ENCODE measurements at places on chromosomes 7 and 10.
A peak's percentile ranks its signal among the peaks of the same experiment; 100 is the strongest.

GRCh38 chr7:80614851-80615271 is 23.6 kb upstream of the CD36 start:
- peak; percentile 58 for DNase-seq

GRCh38 chr7:134422638-134423037 is 36.3 kb downstream of the AKR1B1 start:
- peak; percentile 21 for DNase-seq

GRCh38 chr7:24192053-24192452 is 91.9 kb upstream of the NPY start:
- no peak for DNase-seq

GRCh38 chr10:20407357-20407756 is 489.8 kb downstream of the NEBL start:
- DNase-seq, result no peak

GRCh38 chr10:80662429-80663261 is 124.9 kb downstream of the SH2D4B start:
- DNase-seq, result peak; percentile 85

DNA sequence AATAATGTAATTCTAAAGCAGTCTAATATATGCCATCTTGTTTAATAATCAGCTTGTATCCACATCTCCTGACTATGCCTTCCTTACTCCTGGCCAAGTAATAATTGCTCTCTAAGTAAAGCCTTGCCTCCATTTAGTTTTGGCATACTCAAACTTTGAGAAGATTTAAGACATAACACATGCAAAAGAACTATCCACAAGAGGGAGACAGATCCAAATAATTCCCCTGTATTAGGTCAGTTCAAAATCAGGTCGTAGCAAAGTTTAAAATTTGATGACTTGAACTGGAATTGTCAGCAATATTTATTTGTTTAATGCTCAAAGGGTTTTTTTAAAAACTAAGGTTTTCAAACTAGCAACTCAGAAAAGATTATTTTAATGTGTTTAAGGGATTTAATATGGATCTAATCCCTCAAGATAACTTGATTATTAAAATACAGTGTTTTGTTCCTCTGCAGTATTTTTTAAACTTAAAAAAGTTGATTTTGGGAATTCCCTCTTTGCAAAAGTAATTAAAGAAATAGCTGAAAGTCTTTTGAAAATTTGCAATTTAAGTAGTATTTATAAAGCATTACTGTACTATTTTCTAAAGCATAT is 95.3 kb downstream of the HDAC9 start:
- DNase-seq, result peak; percentile 50

- DNase-seq, result no peak
These were observed 12.7 kb downstream of the CNTNAP2 start for GRCh38 chr7:146129296-146129695.

GRCh38 chr7:106284714-106285050 is at the start of gene NAMPT:
TSS of gene NAMPT (minus strand) at chr7:106284983. CDS start at chr7:106284884, 99 bp downstream.
- DNase-seq, result no peak

DNA sequence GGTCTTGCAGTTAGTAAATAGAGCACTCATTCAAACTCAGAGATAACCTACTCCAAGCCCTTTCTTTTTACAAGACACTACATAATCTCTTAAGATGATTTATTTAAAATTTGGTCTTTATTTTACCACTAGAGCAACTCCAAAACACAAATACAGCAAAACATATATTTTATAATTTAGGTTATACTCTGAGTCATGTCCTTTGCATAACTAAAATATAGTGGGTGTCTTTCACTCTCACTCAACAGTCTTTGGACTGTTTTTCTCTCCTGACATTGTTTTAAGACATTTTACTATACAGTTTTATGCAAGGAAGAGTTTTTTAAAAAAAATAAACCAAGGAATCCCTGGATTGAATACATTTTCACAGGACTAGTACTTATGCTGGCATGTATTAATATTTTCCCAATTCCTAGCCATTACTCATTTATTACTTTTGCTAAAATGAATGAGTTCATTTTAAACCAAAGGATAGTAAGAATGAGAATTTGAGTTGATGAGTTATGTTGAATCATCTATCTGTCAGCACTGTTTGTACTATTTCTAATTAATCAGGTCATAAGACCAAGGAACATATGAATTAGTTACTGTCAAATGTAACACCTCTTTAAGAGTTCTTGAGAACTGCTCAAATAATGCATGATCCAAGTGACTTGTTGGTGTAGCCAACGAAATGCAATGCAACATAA is 303.1 kb upstream of the FZD1 start:
- no peak for DNase-seq

GRCh38 chr10:78950656-78951587 is 117.8 kb upstream of the ZMIZ1 start:
- DNase-seq, result no peak
